ENCODE measurements at places on chromosomes 6 and 20.

DNA sequence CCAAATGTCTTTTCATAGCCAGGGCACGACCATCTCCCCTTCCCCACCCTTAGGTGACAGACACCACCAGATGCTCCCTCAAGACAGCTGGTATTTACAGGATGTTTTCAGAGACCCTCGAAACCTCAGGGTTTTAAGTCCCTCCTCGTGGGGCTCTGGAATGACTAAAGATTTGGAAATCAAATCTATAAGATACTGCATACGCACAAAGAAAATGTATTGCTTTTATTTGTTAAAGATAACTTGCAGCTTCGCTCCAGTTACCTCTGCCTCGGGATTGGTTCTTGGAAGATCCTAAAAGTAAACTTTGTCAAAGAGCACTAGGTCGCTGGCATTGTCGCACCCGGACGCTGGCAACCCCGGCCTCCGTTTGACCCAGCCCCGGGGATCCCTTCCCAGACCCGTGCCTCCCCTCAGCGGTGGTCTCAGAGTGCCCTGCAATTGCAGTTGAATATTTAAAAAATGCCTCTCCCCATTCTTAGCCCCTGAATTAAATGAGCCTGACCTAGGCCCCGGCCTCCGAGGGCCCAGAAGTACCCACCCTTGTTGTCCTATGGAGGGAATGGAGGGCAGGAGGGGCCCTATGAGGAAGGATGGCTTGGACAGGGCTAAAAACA, 7.1 kb downstream of the PAX1 start:
- DNase-seq: no peak

DNA sequence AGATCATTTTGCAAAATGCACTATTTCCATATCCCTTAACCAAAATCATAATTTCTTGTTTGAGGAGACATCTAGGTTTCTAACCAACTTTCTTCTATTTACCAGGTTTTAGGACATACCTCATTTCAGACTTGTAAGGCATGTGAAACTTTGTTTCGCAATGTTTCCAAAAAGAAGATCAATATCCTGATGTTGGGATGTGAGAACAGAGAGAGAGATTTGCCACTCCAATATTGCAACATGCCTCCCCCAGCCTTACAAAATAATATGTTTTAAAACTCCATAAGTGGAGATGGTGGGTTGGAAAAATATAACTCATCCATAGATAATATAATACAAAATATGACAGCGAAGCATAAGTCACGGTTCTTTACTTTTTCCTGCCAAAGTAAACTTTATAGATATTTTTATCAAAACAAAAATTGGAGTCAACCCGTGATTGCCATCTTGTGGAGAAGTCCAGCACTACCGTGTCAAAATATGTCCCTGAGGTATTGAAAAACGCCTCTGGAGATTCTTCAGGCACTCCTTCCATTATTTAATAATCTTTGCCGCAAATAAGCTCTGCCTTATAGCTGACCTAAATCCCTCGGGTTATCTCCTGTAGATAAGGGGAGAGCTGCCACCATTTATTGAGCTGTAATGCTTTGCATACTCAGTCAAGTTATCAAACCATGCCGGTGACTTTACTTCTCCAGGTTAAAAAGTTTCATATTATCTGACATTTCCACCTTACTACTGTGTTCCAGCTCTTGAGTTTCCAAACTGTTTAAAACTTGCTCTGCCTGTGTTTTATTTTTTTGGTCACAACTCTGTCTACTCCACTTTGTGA, 534.2 kb downstream of the HACE1 start:
- no peak for DNase-seq

DNA sequence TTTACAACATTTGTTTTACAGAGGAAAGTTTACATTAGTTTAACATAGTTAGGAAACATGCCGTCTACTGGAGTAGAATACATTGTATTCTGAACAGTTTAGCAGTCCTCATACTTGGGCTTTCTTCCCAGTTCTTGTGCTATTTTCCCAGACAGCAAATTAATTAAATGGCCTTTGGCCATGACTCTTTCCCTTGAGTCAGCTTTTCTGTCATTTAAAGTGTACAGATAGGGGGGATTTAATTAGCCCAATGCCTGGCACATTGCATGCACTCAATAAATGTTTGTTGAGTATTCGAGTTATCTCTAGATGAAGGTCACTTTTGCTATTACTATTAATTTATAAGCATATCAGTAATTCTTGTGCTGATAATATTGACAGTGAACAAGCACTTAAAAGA, 1.6 kb downstream of the TMEM244 start:
- DNase-seq: no peak

DNA sequence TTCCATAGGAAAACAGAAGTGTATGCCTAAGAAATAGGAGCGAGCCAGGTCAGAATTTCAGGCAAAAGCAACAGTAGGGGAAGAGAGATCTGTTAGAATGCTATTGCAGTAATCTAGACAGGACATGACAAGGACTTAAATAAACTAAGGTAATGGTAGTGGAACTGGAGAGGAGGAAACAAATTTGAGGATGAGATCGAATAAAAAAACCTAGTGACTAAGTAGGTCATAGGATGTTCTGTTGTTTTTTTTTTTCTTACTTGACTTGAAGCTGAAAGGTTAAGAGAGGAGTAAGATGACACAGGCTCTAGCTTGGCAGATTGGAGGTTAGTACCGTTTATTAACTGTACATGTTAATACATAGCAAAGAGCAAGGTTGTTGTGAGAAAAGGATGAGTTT, 28.6 kb downstream of the ORC3 start:
- no peak for DNase-seq

- DNase-seq: no peak
Measured at GRCh38 chr6:107124934-107125348, 9.6 kb upstream of the BEND3 start.

GRCh38 chr6:122931916-122932315, 64.1 kb upstream of the CLVS2 start:
- DNase-seq: no peak

DNA sequence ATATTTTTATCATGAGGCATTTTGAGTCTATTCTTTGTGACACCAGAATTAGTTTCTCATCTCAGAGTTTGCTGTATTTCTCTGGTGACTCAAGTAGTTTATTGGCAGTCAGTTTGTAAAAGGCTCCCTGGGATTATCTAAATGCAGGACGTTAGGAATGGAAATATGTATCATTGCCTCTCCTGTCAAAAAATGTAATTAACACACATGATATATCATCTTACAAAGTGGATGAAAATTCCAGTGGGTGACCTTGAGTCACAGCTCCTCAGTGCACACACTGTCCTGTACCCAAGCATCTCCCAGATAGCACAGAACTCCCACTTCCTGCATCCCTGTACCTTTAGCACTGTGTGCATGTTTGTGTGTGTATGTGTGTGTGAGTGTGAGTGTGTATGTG, 258.6 kb downstream of the LAMA2 start:
- DNase-seq: no peak

DNA sequence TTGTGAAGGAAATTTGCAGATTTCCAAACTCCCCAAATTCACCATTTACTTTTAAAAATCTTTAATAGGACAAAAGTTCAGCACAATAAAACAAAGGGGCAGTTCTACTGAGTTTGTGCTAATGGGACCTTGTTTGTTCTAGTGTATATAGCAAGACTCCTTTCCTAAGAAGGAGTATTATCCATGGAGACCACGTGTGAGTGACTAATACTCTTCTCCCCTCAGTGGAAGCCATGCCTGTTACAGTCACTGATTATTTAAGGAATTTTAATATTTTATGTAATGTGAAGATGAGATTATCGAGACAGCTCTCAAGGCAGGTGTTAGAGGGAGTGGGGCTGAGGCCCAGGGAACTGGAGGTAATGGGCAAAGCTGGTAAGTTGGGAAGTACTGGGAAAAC, 16.4 kb upstream of the QKI start:
- no peak for DNase-seq

GRCh38 chr6:88865275-88865674, 98.1 kb downstream of the RNGTT start:
- no peak for DNase-seq

DNA sequence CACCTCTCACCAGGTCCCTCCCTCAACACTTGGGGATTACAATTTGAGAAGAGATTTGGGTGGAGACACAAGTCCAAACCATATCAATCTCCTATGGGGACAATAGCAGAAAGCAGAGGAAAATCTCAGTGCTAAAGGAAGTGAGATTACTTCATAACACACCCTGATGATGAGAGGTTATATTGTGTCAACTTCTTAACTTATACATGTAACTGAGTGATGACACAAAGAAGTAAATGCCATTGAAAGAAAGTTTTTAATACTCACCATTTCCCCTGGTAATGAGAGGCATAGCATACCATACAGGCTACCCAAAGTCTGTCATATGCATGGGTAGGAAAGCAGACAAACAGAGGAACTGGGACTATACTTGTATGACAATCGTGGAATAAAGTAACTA, 137.2 kb downstream of the MMUT start:
- DNase-seq: no peak

DNA sequence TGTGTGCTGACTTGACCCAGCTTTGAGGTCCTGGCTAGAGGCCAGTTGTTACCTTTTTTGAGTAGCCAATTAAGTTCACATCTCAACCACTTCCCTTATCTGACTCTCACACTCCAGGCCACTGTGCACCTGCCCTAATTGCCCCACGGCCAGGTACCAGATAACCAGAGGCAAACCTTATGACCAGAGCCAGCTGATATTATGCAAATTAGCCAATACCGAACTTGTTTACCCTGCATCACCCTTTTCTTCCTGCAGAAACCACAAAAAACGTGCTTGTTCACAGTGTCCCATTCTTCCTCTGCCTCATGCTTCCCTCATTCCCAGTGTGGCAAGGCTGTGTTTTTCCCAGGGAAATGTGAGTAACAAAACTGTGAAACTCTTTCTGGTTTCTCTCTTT, 89.3 kb downstream of the HTR1B start:
- DNase-seq: no peak

- DNase-seq: no peak
Measured at GRCh38 chr20:49320460-49320859, 42.6 kb upstream of the ZNFX1 start.

- no peak for DNase-seq
Measured at GRCh38 chr20:47740862-47741184, 44.5 kb downstream of the SULF2 start.

GRCh38 chr6:49923826-49924225, 40.1 kb downstream of the DEFB114 start:
- DNase-seq: no peak

GRCh38 chr6:110886555-110887167, 12.1 kb downstream of the AMD1 start:
- DNase-seq: no peak

- no peak for DNase-seq
Measured at GRCh38 chr20:18133962-18134361, 3.7 kb upstream of the KAT14 start.

DNA sequence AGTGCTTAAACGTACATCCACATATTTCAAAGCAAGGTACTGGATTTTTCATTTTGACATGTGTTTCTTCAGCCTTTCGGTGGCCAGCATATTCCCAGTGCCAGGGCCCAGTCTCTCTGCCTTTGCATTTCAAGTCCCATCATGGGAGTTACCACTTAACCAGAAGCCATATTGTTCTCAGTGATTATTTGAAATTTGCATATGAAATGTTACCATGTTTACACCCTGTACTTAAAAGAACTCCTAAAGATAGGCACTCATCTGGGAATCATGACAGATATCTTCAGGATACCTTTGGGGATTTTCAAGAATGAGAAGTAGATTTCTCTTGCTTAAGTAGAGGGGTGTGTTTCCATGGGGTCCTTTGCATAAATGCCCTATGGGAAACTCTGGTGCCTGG, 367.5 kb downstream of the NRN1 start:
- no peak for DNase-seq

All from H1 (cell line).